Activated CD4-positive, alpha-beta T cell treated with anti-CD3 and anti-CD28 coated beads, Interleukin-2, amount 50 U/mL, for 24 hours (primary cell): ENCODE measurements at places on chromosomes 4 and X.

- no peak for DNase-seq
These were observed 1069.5 kb downstream of the DMD start for GRCh38 chrX:32141841-32142240.

DNA sequence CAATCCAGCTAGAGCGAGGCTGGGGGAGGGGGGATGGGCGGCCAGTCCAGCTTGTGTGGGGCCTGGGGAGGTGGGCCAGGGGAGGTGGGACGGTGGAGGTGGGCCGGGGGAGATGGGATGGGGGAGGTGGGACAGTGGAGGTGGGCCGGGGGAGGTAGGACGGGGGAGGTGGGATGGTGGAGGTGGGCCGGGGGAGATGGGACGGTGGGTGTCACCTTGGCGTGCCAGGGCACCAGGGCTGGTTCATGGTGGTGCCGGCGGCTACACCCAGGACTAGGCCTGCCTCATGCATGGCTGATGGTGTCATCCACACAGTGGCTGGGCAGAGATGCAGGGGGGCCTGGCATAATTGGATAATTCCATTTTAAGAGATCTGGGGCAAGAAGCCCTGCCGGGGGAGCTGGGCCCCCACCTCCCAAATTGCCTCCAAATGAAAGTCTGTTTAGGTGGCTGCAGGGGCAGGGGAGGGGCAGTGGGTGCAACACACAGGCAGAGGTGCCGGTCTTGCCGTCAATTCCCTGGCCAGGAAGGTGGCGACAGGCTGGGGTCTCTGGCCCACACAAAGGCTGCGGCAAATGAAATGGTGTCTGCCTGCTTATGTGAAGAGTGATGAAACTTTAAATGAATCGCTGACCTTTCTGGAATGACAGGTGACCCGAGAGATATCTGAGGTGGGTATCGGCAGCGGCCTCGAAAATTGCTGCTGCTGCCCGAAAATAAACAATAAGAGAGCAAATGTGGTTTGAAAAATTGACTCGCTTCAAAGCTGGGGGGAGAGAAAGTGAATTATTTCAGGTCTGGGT lies 82.1 kb downstream of the FAM53A start:
- DNase-seq: no peak

GRCh38 chrX:122625239-122625638 lies 558.8 kb upstream of the GRIA3 start:
- DNase-seq: no peak

GRCh38 chr4:148730766-148731165 lies 288.6 kb upstream of the NR3C2 start:
- no peak for DNase-seq

- no peak for DNase-seq
These were observed 211.3 kb upstream of the FAT1 start for GRCh38 chr4:186934841-186935443.

DNA sequence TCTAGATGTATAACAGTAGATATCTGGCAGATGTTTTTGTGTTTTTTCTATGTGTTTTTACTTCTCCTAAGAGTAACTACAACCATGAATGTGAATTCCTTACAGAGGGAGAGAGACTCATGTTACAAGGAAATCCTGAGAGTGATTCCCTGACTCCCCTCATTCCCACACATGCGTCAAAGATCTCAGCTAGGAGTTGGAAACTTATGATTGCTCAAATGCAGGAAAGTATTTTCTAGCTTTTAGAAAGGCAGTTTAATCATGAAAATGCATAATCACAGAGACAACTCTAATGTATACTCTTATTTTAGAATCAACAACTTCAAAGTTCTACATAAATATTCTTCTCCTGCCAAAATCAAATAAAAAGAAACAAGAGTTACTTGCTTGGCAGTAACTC lies 121.8 kb downstream of the PDE5A start:
- no peak for DNase-seq

- DNase-seq: no peak
These were observed 510 bp downstream of the HMGB3 start for GRCh38 chrX:150983521-150984168.

GRCh38 chr4:189001283-189001970 lies 862.2 kb downstream of the TRIML1 start:
- DNase-seq: no peak

DNA sequence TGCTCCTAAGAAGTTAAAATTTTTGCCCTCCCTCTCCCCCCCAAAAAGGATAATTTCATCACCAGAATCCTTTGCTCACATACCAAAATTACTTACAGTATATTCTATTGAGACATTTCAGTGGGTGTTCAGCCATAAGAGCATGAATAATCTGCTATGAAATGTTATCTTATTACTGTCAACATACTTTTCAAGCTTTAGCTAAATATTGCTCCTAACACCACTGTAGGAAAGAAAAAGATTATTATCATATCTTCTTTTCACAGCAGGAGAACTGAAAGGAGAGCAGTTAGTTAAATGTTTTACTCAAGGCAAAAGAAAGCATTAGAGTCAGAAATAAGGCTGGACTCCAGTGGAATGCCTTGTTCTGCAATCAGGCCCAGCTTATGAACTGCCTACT lies 231.0 kb upstream of the GYPA start:
- no peak for DNase-seq

- no peak for DNase-seq
These were observed 255.6 kb upstream of the UGT8 start for GRCh38 chr4:114343015-114343414.

DNA sequence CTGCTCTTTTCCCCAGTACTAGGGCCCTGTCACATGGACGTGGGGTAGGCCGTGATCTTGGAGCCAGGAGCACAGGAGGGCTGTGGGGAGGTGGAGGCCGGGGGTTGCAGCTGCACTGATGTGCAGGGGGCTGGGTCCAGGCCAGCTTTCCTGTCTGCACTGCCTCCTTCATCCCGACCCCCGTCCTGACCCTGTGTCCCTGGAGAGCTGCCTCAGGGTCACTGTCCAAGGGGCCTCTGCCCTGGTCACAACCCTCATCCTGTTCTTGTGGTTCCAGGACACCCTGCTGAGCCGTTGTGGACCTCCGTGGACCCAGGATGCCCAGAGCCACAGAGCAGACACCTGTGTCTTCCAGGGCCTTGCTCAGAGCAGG lies 91.7 kb upstream of the ADRA2C start:
- no peak for DNase-seq

- no peak for DNase-seq
These were observed 148.6 kb upstream of the FMR1 start for GRCh38 chrX:147763131-147763530.

GRCh38 chr4:179182741-179183140 lies 1740.5 kb upstream of the AGA start:
- DNase-seq: no peak
